ENCODE measurements at places on chromosomes 13 and 19.
A peak's percentile ranks its signal among the peaks of the same experiment; 100 is the strongest.

- no peak for DNase-seq
These were observed 7.4 kb downstream of the PTH2 start for GRCh38 chr19:49415810-49416200.

GRCh38 chr13:43784496-43784895 lies 2.3 kb downstream of the ENOX1 start:
- no peak for DNase-seq

- DNase-seq, result no peak
These were observed 5.6 kb downstream of the USF2 start for GRCh38 chr19:35274323-35274722.

- no peak for DNase-seq
These were observed 207.5 kb downstream of the ENOX1 start for GRCh38 chr13:43579321-43579720.

GRCh38 chr19:16075430-16076153 lies 703 bp upstream of the TPM4 start:
- DNase-seq, result no peak

DNA sequence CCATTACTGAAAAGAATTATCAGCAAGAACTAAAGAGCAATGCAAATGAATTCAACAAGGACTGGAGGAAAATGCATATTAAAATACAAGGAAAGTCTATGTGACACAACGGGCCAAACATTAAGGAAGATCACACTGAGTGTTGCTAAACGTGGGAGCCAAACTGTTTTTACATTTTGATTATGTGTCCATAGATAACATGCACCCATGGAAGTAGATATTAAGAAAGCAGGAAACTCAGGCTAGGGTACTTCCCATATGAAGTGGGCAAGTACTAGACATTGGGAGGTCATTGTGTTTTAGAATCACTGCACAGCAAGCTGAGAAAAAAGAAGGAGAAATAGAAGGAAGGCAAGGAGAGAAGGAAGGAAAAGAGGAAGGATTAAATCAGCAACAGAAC lies 161.8 kb downstream of the KCTD12 start:
- DNase-seq, result no peak

GRCh38 chr19:39406656-39407409 lies at the start of gene ZFP36:
Gene ZFP36, plus strand, starts transcription at chr19:39406847. Its CDS starts 58 bp downstream, at chr19:39406905.
- no peak for DNase-seq

GRCh38 chr13:100659578-100659977 lies 15.0 kb downstream of the TMTC4 start:
- DNase-seq, result no peak

- DNase-seq, result no peak
These were observed 711.8 kb downstream of the UQCRFS1 start for GRCh38 chr19:28500982-28501630.

DNA sequence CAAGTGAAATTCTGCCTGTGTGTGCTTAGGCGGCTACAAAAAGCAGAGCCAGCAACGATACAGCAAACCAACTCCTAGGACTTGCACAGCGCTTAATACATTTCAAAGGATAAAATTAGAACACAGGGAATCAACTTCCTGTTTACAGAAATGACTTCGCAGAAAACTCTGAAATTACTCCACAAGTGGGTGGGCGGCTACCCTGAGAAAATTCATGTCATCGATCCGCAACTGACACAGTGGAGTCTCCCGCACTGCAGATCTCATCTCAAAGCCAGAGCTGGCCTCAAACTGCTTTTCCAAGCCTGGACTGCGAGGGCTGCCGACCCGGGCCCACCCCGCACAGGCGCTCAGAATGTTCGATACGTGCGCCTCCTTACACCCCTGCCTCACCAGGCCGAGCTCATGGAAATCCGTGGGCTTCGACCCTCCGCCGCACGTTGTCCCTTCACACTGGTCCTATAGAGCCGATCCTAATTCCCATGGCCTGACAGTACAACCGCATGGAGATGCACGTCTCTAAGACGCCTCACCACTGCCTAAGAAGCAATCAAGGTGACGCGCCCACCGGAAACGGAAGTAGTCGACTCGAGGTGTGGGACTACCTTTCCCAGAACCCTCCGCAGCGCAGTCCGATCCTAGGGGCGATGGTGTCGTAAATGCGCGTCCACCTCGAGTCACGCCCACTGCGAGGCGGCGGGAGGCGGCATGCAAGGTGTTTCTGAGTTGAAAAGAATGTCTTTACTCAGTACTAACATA lies at the start of gene ZNF229:
Gene ZNF229, minus strand, starts transcription at position 557 of the 759 bp plus-strand sequence. CDS start 5,625 bp downstream, outside the sequence.
- no peak for DNase-seq

DNA sequence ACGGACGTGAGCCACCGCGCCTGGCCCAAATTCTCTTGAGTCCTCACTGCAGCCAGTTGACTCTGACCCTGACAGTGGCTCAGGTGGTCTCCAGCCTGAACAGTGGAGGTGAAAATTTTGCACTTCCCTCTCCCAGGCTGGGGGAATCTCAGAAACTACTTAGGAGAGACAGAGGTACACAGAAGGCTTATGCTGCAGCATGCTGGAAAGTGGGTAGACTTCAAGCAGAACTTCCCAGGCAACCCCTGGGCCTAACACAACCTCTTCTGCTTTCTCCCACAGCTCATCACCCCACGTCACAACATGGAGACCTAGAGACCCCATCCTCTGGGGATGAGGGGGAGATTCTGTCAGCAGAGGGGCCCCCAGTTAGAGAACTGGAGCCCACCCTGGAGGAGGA lies 14.4 kb downstream of the NCAN start:
- DNase-seq, result no peak

GRCh38 chr13:93218583-93218982 lies 8.0 kb upstream of the GPC6 start:
- no peak for DNase-seq

DNA sequence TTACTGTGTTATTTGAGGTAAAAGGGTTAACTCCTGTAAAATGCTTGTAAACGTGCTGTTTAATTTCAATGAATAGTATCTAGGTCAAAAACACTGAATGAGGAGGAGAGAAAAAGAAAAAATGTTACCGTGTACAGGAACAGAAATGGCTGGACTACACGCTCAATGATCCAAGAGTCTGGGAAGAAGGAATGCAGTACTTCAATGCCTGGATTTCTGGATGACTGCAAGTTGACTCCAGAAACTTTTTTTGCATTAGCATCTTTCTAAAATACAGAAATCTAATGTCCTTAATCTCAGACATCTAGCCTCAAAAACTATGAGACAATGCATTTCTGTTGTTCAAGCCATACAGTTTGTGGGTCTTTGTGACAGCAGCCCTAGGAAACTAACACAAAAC lies 17.4 kb upstream of the IPO5 start:
- DNase-seq, result no peak

DNA sequence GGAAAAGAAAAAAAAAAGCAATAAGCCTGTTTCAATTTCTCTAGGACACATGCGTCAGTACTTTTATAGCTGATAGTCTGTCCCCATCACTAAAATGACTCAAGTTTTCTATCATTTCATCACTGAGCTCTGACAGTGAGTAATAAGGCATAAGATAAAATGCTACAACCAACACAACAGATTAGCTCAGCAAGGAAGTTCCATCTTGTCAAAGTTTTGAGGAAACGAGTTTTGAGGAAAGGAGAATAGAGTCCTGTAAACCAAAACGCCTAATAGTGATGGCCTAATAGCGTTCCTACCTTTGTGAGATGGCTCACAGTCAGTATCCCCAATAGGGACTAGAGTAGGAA lies 145.1 kb downstream of the LACC1 start:
- DNase-seq, result no peak

GRCh38 chr13:26494571-26495195 lies 62.8 kb upstream of the WASF3 start:
- no peak for DNase-seq

- DNase-seq, result peak; percentile 61
These were observed 1.2 kb downstream of the MKNK2 start for GRCh38 chr19:2049741-2050348.

DNA sequence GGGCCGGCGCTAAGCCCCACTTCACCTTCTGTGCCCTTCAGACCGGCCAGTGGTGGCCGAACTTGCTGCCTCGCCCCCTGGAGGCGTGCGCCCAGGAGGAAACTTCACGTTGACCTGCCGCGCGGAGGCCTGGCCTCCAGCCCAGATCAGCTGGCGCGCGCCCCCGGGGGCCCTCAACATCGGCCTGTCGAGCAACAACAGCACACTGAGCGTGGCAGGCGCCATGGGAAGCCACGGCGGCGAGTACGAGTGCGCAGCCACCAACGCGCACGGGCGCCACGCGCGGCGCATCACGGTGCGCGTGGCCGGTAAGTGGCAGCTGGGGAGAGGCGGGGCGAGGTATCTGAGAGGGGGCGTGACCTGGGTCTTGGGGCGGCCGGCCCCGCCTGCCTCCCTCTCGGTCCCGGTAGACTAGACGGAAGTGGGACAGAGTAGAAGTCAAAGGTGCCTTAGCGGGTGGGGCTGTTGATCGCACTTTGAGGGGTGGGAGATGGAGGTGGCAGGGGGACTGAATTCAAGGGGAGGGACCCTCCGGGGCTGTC lies 5.6 kb downstream of the ICAM5 start:
- DNase-seq, result no peak

- no peak for DNase-seq
These were observed 12.8 kb upstream of the ZNF14 start for GRCh38 chr19:19745496-19746285.

- DNase-seq, result no peak
These were observed 65.9 kb upstream of the ZNF599 start for GRCh38 chr19:34838753-34839431.

GRCh38 chr13:43375797-43376465 lies 352.5 kb downstream of the DNAJC15 start:
- no peak for DNase-seq

- DNase-seq, result no peak
These were observed 44.8 kb downstream of the FLT1 start for GRCh38 chr13:28449826-28450773.

- no peak for DNase-seq
These were observed 13.2 kb upstream of the AKAP11 start for GRCh38 chr13:42258747-42259146.
